ENCODE measurements at places on chromosomes 12 and 14. TPM values are rescaled to one million over a fixed set of nuclear protein-coding genes. Genes with fewer than 3 reads are reported as not detected.

Gene OR4E2
- total RNA-seq = not detected

- no peak for DNase-seq
These were observed 305.4 kb upstream of the SEL1L start for GRCh38 chr14:81839056-81839455.

Gene FLRT2
- total RNA-seq = 18.4 TPM

- DNase-seq = no peak
These were observed 5.1 kb upstream of the LTBP2 start for GRCh38 chr14:74616996-74617700.

DNA sequence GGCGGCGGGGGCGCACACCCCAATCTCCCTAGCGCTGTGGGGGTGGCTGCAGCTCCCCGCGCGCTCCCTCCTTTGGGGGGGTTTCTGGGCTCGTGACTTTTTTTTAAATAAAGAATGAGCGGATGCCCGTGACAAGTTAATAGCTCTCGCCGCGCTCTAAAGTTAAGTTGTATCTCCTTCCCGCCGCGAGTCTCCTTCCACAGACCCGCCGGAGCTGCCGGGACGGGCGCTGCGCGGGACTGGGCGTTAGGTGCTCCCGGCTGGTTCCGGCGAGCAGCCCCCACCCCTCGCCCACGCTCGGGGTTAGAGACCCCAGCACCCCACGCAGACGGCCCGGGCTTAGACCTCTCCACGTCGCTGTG lies 82.6 kb upstream of the HMGA2 start:
- DNase-seq = no peak

GRCh38 chr14:23725528-23725927 lies 89.4 kb downstream of the DHRS2 start:
- no peak for DNase-seq

DNA sequence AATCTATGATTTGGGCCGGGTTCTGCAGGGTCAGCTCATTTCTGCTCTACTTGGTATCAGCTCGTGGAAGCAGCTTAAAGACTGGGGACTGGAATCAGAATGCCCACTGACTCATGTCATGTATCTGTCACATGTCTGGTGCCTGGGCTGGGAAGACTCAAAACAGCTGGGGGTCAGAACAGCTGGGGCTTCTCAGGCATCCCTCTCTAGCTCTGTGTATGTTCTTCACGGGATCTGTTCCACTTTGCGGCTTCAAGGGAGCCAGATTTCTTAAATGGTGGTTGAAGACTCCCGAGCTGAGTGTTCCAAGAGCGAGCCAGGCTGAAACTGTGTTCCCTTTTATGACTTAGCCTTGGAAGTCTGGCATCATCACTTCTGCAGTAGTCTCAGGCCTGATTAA lies 11.9 kb downstream of the AEBP2 start:
- DNase-seq = no peak

Gene ALKBH2
- 7.4 TPM for total RNA-seq

DNA sequence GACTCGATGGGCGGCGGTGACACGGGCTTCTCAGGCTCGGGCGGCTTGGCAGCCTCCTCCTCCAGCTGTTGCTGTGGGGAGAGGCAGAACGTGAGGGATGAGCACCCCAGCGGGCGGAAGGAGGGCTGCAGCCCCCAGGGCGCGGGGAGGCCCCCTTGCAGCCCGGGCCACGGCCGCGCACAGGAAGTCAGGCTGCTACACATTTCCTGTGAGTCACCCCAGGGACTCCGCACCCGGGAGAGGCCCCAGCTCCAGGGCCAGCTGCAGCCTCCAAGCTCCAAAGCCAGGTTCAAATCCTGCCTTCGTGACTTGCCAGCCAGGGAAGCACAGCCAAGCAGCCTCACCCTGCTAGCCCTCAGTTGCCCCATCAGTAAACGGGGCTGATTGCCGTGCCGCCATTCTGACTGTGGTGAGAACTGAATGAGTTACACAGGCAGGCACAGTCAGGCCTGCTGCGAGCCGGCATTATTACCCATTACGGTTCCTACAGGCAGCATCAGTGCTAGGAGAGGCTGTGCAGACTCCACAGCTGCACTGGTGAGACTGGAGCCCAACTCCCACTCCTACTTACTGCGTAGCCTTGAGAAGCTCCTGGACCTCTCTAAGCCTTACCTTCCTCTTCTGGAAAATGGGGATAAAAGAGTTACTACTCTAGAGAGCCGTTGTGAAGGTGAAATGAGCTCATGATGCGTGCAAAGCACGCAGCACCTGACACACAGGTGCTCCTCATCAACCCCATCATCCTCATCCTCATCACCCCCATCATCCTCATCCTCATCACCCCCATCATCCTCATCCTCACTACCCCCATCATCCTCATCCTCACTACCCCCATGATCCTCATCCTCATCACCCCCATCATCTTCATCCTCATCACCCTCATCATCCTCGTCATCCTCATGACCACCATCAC lies 100.9 kb downstream of the NCOR2 start:
- DNase-seq = peak; percentile 62

DNA sequence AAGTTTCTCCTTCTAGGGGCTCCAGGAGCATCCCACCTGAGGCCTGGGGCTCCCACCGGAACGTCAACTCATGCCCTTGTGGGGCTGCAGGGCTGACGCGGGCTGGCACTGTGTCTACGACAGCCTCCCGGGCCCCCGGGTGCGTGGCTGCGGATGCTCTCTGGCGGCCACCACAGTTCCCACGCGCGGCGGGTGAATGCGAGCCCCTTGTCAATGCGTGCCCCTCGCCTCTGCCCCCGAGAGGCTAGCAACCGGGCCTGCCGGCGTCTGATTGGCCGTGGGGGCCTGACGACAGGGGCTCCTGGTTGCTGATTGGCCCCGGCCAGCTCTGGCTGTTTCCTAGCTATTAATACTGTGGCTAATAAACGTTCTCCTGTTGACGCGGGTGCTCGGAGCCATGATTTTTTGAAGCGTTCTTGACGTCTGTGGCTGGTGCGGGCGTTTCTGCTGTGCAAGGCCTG lies 1.8 kb upstream of the MEG3 start:
- peak; percentile 82 for DNase-seq

- no peak for DNase-seq
These were observed 42.9 kb downstream of the TESPA1 start for GRCh38 chr12:54941659-54942058.

DNA sequence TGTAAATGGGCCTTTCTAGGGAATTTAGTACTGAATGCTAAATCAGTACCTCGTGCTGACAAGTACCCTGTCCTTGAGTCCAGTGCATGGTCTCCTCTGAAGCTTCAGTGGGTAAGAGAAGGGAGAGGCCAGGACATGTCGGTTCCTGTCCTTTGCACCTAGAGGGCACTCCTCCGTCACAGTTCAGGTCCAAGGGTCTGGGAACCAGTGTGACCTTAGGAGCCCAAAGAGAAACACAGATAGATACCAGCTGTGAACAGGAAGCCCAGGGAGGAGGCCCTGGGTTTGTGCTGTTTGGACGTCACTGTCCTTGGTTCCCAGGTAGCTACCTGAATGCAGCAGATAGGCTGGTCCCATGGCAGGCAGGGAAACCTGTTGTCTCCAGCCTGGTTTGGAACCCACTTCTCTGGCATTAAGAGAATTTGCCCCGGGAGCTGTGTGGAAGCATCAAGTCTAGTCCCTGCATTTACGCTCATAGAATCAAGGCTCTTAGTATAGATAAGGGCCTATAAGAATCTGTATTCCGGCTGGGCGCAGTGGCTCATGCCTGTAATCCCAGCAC lies 3.9 kb upstream of the FGF23 start:
- peak; percentile 7 for DNase-seq

DNA sequence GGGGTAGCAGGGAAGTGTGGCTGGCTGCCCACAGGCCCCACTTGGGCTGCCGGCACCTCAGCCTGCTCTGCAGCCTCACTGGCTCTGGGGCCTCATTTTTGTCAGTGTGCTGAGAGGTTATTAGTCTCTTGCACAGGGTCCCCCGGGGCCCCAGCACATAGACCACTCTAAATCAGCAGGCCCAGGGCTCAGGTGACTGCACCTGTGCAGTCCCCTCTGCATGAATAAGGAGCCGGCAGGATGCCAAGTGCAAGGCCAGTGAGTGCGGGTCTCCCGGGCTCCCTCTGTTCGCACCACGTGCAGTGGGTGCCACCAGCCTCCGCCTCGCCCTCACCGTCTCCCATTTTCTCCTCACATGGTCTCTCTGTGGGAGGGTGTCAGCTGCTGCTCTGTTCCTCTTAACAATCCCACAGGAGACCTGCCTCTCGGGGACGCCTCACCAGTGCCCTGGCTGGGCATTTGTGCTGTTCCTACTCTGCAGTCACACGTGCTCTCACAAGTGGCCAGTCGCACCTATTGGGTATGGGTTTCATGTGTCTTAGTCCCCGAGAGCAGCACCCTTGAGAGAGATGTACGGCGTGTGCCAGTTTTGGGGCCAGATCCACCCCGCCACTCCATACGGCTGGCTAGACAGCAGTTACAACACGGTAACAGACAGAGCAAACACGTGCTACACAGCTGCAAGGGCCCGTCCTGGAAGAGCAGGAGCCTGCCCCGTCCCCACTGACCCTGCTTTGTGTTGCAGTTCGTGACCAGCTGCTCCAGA lies 40.4 kb downstream of the MMAB start:
- DNase-seq = peak; percentile 29

Gene ZC2HC1C
- total RNA-seq = 10.8 TPM

Gene IL22
- total RNA-seq = not detected

Gene LIN7A
- total RNA-seq = 22.3 TPM

- no peak for DNase-seq
These were observed 5.3 kb upstream of the GDF11 start for GRCh38 chr12:55737581-55738122.

DNA sequence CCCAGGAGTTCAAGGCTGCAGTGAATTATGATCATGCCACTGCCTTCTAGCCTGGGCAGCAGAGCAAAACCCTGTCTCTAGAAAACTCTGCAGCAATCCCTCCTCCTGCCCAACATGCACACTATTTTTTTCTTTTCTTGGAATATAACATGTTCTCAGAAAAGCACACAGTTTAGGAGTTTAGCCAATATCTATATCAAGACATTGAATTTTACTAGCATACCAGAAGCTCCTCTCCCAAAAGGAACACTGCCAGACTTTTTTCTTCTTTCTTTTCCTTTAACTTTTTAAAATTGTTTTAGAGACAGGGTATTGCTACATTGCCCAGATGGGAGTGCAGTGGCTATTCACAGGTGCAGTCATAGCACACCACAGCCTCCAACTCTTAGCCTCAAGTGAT lies 107.1 kb upstream of the AEBP2 start:
- DNase-seq = no peak

GRCh38 chr12:54017027-54017788 lies 8.4 kb downstream of the HOXC8 start:
- DNase-seq = no peak

- DNase-seq = no peak
These were observed 108.8 kb downstream of the RBM19 start for GRCh38 chr12:113857371-113857770.

GRCh38 chr12:16636435-16637055 lies 30.6 kb upstream of the LMO3 start:
- DNase-seq = no peak

- DNase-seq = no peak
These were observed 576.7 kb downstream of the SLC16A7 start for GRCh38 chr12:60172266-60173211.

DNA sequence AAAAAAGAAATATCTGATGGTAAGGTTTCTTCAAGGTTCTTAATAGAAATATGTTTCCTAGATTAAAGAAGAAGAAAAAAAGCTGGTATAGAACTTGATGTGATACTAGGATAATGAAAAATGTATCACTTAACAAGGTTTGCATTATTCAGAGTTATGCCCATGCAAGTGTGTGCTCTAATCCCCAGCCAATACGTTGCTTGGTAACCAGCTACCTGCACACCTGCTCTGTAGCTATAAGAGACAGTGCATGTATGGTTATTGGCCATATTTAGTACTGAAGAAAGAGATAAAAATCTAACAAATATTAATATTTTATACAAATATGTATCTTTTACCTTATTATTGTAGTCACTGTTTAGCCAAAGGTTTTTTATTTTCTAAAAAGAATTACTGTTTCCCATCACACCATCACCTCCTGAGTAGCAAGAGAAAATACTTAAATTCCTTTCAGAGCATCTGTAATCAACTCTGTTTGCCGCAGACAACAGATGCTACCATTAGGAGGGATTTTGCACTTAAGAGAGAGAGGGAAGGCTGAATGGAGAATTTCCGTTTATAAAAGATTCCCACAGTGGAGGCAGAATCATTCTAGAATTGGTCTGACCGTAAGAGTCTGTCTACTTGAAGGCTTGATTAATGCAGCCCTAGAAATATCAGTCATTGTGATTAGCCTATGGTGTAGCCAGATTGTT lies 115.6 kb downstream of the NEDD1 start:
- no peak for DNase-seq

Gene LTBR
- 43.1 TPM for total RNA-seq

Gene SIX4
- 4.1 TPM for total RNA-seq
